SK-N-SH (cell line): ENCODE measurements at places on chromosomes 12 and 14.

DNA sequence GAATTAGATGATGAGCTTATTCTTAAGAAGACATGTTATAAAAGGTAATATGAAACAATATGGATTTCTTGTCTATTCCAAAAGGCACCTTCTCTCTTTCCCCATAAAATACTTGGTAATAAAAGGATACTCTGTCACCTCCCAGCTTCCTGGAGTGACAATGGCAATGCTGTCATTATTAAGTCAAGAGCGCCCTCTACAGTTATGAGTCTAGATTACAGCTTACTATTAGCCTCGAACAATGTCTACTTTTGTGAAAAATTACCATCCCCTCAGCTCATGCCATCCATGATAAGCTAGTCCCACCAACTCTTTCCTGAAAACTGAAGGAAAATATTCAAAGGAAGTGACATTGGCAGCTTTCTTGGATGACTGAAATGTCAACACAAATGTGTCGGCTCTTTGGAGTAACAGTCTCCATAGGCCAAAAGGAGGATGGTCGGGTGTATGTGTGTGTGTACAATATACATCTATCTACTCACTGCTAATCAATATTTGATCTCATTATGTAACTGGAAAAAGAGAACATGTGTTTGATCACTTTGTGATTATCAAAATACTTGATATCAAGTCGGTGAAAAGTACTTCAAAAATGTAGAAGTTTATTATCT is 48.7 kb upstream of the CDKN3 start:
- peak; percentile 55 for DNase-seq
- H3K36me3 ChIP-seq: no peaks in the 10 kb centered on the region
- H3K4me1 ChIP-seq: peaks cover 7% of the 10 kb centered on the region; the same call in 1 of the 2 replicates
- no peaks in the 10 kb centered on the region; the same call in 1 of the 2 replicates for H3K27me3 ChIP-seq
- H3K4me3 ChIP-seq: no peak overlapping the region

DNA sequence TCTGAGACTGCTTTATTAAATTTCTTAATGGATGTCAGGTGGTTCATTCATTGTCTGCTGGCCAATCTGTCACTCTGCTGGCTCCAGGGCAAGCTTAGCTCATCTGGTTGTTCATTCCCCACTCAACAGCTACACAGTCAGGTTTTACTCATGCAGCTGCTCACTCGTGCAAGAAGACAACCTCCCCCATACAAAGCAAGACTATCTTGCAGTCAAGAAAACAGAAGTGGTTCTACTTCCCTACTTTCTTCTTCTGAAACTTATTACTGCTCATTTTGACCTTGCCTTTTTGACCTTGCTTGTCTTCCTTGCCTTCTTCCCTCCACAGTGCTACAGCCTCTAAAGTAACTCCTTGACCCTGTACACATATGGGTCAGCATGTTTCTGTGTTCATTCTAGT is 277.9 kb downstream of the SSPN start:
- 0 out of 2 replicates have a peak, but pooled peaks cover 6% of the 10 kb centered on the region for H3K36me3 ChIP-seq
- no peaks in the 10 kb centered on the region for H3K4me1 ChIP-seq
- no peaks in the 10 kb centered on the region for H3K27me3 ChIP-seq
- no peak for DNase-seq
- no peak overlapping the region for H3K27ac ChIP-seq
- H3K4me3 ChIP-seq: no peak overlapping the region

GRCh38 chr14:61705017-61705416 is 9.7 kb downstream of the HIF1A start:
- H3K4me3 ChIP-seq: no peak overlapping the region
- peaks cover 21% of the 10 kb centered on the region; the same call in 1 of the 2 replicates for H3K4me1 ChIP-seq
- no peak overlapping the region for H3K27ac ChIP-seq
- no peaks in the 10 kb centered on the region for H3K27me3 ChIP-seq

DNA sequence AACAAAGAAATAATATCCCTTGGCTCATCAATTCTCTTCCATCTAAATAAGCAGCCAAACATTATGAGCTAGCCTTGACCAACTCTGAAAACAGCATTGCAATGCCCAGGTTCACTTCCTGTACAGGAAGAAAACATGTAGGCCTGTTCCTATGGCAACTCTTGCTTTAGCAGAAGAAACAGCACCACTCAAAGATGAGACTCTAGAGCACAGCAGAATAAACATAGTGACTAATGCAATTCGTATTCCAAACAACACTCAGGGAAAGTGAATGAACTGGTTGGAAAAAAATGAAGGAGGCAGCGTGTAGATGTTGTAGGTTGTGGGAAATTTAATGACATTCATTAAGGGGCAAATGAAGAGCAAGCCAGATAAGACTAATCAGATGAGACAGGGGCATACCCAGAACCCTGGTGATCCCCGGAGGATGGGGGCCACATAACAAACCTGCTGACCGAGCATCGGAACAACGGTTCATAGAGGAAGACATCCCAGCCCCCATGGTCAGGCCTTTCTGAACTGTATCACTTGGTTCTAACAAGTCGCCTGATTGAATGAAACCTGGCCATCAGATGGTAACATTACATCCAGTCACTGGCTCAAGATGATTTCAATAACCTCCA is 9.0 kb downstream of the ARHGDIB start:
- peaks cover 69% of the 10 kb centered on the region for H3K4me1 ChIP-seq
- peaks cover 4% of the 10 kb centered on the region; the same call in 1 of the 2 replicates for H3K36me3 ChIP-seq
- no peak for DNase-seq

GRCh38 chr14:85798856-85799255 is 268.9 kb downstream of the FLRT2 start:
- no peak overlapping the region for H3K27ac ChIP-seq
- no peak for DNase-seq
- no peak overlapping the region for H3K4me3 ChIP-seq

GRCh38 chr12:53419756-53420155 is 3.9 kb upstream of the AMHR2 start:
- H3K27me3 ChIP-seq: no peaks in the 10 kb centered on the region
- no peaks in the 10 kb centered on the region for H3K36me3 ChIP-seq
- peaks cover 32% of the 10 kb centered on the region for H3K4me1 ChIP-seq

DNA sequence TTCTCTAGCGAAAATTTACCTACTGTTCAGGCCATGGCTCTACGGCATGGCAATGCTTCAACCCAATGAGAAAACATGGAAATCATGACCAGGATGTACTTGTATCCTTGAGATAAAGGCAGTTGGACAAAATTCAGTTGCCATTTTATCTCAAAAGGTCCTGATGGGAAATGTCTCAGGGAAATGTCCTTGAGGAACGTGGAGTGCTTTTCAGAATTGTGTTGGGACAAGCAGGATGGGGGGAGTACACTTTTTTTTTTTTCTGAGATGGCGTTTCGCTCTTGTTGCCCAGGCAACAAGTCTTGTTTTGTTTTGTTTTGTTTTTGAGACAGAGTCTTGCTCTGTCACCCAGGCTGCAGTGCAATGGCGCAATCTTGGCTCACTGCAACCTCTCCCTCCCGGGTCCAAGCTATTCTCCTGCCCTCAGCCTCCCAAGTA is 86.8 kb upstream of the EIF5 start:
- H3K27me3 ChIP-seq: no peaks in the 10 kb centered on the region
- H3K36me3 ChIP-seq: no peaks in the 10 kb centered on the region
- no peak overlapping the region for H3K27ac ChIP-seq

- no peak overlapping the region for H3K27ac ChIP-seq
- H3K36me3 ChIP-seq: no peaks in the 10 kb centered on the region
- H3K4me3 ChIP-seq: no peak overlapping the region
- DNase-seq: no peak
- H3K4me1 ChIP-seq: no peaks in the 10 kb centered on the region
These were observed 257.8 kb upstream of the BTG1 start for GRCh38 chr12:92403210-92404175.
